ENCODE measurements at places on chromosomes 7 and 10. TPM values are rescaled to one million over a fixed set of nuclear protein-coding genes. Genes with fewer than 3 reads are reported as not detected.

NPC1L1 gene
- 0.07 TPM for total RNA-seq

HOGA1 gene
- 1.4 TPM for total RNA-seq

CDC14C gene
- not detected for total RNA-seq

ACSM6 gene
- not detected for total RNA-seq

SEC61G gene
- 239 TPM for total RNA-seq

DRGX gene
- not detected for total RNA-seq

HHEX gene
- 9.2 TPM for total RNA-seq

NUPR2 gene
- not detected for total RNA-seq

C10orf53 gene
- not detected for total RNA-seq

All from smooth muscle cell of the pulmonary artery (primary cell).